Fibroblast of skin of left biceps (primary cell): ENCODE measurements at places on chromosomes 5 and 9.
A peak's percentile ranks its signal among the peaks of the same experiment; 100 is the strongest.

DNA sequence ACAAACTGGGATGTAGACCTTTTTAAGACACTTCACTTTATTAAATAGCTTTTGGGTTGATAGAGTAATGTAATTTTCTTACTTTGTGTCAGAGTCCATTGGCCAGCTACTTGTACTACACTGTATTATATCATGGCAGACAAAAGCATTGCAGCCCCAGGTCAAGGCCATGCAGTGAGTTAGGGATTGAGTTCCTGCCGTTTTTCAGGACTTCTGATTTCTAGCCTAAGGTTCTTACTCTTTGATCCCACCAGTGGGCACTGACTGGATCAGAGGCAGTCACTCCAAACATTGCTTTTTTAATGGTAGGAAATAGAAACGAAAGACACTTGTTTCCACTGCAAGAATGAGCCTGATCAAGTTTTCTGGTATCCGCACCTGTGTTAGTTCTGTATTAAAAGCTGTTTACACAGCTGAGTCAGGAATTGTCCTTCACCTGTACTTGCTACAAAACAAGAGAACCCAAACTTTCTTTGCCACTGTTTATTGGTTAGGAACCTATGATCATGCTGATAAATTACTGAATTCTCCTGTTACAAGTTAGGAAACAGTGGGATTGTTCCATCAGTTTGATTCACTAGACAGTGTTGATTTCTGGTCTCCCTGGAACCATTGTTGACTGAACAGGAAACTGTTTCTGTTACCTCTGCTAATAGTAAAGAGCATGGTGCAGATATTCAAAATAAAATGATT lies 22.1 kb downstream of the LRRC70 start:
- DNase-seq = no peak

GRCh38 chr5:81355291-81356251 lies 38.4 kb downstream of the ACOT12 start:
- DNase-seq = no peak

DNA sequence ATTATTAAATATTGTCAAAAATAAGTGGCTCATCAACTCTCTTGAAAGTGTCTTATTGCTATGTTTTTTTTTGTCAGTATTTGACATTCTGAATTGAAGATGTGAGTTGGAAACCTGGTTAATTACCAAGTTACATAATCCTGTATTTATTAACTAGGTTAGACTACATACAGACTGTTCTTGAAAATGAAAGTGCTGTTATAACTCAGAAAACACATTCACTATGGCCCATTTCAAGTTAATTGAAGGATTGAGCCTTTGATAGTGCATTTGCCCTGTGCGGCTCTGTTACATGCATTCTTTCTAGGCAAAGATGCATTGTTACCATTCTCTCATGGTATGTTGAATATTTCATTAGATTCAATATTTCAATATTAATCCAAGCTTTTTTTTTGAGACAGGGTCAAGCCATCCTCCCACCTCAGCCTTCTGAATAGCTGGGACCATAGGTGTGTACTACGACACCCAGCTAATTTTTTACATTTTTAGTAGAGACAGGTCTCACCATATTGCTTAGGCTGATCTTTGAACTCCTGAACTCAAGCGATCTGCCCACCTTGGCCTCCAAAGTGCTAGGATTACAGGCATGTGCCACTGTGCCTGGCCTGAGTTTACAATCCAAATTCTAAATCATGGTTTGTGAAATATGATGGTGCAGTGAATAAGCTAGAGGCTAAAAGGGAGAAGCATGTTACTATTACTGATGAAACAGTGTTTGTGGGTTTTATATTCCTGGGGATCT lies 10.0 kb downstream of the CTNNA1 start:
- DNase-seq = no peak

DNA sequence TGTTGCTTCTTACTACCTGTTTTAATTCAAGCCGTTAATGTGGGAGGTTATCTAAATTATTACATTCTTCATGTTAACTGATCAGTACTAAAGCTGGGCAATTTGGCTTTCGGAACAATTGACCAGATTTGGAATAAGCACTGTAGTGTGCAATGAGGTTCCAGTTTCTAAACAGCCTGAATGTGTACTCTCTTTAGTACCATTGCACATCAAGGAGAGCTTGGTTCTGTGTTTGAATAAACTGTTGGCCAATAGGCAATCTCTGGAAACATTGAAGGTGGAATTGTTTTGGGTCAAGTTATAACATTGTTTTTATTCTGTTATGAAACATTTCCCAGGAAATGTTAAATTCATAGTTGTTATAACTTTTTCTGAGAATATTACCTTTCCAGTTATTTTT lies 105.2 kb downstream of the PBX3 start:
- DNase-seq = no peak

DNA sequence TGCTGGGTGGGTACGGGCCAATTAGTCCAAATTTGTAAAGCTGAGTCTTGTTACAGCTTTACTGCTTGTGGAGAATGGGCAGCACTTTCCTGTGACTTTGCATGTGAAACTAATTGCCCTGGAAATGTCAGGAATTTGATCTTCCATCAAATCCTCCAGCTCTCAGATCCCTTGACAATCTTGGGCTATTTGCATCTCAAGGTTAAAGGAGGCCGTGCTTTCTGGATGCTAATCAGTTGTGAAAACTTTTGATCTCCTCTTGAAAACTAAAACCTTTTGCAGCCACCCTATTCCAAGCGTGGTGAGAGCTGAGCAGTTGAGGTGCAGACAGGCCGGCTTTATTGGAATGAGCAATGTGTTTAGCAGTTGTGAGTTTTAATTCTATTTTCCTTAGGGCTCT lies 68.0 kb upstream of the CLINT1 start:
- DNase-seq = no peak

DNA sequence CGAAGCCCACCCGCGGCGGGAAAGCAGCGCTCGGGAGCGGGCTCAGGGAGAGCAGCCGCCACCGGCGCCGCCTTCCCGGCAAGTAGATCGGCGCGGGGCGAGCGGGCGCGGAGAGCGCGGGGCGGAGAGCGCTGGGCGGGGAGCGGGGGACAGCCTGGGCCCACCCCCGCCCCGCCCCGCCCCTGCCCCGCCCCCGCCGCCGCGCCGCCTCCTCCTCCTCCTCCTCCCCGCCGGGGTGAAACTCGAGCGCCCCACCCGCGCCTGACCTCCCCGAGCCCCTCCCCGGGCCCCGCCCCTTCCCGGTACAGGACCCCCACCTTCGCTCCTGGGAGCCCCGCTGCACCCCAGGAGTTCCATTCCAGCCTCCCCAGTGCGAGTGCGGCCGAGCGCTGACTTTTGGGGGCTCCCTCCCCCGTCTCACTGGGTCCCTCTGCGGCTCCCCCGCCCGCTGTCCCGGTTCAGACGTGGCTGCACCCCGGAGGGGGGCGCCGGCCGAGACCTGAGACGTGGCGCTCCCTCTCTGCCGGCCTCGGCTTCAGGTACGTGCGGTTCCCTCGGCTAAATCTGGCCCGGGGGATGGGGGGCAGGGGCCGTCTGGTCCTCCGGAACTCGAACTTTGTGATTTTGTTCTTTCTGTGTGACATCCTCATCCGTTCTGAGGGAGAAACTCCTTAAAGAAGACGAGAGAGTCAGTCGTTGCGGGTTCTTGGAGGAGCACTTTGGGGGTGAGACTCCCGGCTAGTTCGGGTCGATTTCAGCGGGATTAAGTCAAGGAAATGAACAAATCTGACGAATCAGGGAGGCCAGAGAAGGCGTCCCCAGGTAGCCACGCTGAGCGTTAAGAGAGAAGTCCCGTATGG lies at the start of gene SEMA5A:
SEMA5A (minus strand) TSS at position 84 of the 860 bp plus-strand sequence. CDS start 166,129 bp downstream, outside the sequence.
- DNase-seq = no peak

- DNase-seq = no peak
Measured at GRCh38 chr9:108664309-108665255, 191.2 kb downstream of the ACTL7B start.

DNA sequence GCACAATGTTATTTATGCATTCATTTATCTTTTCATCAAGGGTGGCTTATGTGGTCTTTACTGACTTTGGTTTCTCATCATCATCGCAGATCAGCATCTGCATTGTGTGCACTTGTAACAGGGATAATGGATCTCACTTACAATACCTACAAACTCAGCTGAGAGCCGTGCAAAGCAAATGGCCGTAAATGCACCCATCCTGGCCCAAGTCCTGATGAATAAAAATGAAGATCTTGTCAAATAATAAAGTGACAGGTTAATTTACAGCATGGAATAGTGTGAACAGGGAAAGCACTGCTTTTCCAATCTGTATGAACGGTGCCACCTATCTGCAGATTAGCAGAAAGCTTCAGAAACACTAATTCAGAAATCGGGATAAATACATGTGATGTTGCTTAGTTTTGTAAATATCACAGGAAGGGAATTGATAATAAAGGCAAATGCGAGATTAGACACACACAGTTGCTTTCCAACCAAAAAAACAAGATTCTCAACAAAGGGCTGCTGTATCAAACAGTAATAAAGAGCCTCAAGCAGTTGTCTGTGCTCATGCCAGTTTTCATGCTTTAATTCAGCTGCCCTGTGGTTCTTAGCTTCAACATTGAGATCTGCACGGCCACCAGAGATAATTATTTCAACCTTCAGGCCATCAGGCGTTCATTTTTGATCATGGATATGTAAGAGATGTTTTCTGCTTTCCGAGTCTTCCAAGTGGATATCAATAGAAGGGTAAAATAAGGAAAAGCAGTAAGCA lies 153.4 kb upstream of the POU5F2 start:
- DNase-seq = no peak

- no peak for DNase-seq
Measured at GRCh38 chr5:135087950-135088349, 53.9 kb upstream of the PITX1 start.

GRCh38 chr9:137254624-137255447 lies at the start of gene NELFB:
Gene NELFB (plus strand): TSS chr9:137255327.
- DNase-seq = peak; percentile 61

DNA sequence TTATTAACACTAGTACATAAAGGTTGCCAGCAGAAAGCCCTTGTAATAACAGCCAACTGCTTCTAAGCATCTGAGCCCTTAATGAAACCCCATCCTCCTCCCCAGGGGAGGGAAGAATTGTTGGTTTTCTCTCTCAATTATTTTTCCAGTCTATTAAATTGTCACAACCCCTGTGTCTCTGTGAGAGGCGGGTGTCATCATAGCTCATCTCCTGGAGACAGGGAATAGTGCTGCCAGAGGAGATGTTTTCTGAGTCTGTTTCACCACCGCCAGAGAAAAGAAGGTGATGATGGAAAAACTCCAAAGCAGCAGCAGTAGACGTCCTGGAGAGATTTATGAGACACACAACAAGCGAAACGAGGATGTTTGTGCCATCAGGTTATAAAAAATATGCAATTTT lies 271.1 kb upstream of the NMUR2 start:
- no peak for DNase-seq

DNA sequence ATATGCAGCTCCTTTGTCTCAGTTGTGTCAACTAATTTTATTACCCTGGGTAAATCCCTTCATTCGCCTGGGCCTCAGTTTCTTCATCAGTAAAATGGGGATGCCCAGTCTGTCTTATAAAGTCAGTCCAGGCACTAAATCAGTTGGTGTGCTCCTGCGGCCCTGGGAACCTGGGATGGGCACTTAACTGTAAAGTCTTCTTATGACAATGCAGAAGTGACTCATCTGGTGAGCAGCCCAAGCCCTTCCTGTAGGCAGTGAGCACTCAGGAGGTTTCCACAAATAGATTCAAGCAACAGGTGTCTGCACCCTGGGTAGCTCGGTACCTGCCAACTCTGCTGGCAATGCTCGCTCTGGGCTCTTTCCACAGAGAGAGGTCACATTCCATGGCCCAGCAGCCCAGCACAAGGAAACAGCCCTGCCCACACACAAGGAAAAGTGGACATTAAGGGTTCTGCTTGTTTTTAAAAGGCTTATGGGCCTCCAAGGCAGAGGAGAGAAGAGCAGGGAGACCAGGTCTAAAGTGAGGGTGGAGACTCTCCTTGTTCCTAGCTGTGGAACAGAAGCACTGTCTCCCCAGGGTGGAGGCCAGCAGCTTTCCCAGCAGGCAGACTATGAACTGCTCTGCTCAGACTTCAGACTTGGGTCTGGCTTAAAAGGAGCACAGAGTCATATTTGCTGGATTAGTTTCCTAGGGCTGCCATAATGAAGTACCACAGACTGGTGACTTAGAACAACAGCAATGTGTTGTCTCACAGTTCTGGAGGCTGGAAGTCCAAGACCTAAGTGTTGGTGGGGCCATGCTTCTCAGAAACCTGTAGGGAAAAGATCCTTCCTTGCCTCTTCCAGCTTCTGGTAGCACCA lies 89.7 kb upstream of the ADRA1B start:
- DNase-seq = no peak

DNA sequence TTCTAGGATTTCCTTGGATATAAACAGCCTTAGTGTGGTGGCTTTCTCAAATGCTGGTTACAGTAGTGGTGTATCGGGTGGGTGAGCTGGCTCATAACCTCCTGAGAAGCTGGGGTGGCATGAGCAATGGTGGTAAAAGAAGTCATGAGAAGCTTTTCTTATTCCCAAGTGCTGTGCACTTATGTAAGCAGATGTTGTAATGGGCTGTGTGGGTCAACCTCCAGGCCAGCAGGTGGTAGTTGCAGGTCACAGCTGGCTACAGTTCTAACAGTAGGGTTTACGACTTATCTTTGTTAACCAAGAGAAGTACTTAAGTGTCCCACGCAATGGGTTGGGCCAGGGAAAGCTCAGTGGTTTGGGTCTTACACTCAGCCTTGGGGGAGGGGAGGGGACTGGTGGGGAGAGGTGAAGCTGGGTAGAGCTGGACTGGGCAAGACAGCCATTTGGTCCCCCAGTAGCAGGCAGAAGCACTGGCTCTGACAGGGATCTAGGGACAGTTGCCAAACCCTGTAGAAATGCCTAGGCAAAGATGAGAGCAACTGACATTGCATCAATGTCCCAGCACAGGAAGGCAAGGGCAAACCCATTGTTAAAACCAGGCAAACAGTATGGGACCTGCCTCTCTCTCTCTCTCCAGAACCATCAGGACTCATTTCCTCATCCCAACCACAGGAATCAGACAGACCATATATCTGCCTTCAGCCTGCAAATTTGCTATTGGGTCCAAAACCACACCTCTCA lies 76.8 kb downstream of the RNF130 start:
- DNase-seq = no peak

DNA sequence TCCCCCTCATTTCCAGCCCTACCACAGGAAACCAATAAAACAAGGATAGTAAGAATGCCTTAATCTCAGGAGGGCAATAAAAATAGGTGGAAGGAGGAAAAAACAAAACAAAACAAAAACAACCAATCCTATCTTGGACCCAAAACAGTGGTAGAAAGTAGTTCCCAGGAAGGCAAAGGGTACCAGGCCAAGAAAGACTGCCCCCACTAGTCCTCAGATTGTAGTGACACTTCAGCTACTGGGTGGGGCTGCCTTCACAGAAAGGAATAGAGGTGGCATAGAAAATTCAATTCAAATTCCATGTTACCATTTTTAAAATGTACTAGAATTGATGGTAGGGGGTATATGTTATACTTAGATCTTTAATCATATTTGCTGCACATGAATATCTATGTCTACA lies 59.3 kb downstream of the DPYSL3 start:
- DNase-seq = no peak

GRCh38 chr9:19624519-19624918 lies 164.3 kb downstream of the SLC24A2 start:
- DNase-seq = no peak
